ENCODE measurements at places on chromosomes 12 and 14. TPM values are rescaled to one million over a fixed set of nuclear protein-coding genes. Genes with fewer than 3 reads are reported as not detected.

GRCh38 chr12:105142259-105142658, 34.7 kb downstream of the WASHC4 start:
- DNase-seq, result no peak

- peak; percentile 2 for DNase-seq
These were observed 27.6 kb downstream of the CACNA2D4 start for GRCh38 chr12:1890810-1891209.

GRCh38 chr12:132079200-132079599, 64.9 kb downstream of the DDX51 start:
- no peak for DNase-seq

GRCh38 chr12:128510511-128510910, 243.5 kb downstream of the TMEM132C start:
- DNase-seq, result no peak

- no peak for DNase-seq
These were observed 26.9 kb downstream of the DDX47 start for GRCh38 chr12:12839873-12840579.

DNA sequence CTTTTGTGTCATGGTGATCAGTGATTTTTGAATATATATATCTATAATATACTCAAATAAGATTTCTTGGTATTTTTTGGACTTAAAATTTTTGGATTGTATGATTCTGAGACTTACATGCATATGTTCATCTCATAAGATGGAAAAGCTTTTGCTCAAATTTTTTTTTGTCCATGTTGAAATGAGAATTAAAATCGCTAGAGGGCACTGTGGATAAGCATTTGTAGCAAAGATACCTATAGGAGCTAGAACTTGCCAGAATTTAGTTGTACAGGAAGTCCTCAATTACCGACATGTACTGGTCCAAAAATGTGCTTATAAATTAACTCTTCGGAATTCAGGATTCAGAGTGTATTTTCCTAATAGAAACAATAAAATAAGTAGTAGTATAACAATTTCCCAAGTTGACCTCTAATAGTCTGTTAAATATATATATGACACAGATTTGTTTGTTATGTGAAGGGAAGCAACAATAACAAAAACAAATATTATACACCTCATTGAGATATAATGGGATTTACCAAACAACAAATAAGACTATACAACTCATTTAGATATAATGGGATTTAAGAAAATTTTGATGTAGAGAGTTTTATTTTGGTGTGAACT, 179.6 kb downstream of the TMEM117 start:
- DNase-seq, result no peak

GRCh38 chr14:91342206-91342760, 75.3 kb downstream of the CCDC88C start:
- DNase-seq, result no peak

- DNase-seq, result no peak
These were observed 124.4 kb downstream of the SLC25A21 start for GRCh38 chr14:37047996-37048395.

DNA sequence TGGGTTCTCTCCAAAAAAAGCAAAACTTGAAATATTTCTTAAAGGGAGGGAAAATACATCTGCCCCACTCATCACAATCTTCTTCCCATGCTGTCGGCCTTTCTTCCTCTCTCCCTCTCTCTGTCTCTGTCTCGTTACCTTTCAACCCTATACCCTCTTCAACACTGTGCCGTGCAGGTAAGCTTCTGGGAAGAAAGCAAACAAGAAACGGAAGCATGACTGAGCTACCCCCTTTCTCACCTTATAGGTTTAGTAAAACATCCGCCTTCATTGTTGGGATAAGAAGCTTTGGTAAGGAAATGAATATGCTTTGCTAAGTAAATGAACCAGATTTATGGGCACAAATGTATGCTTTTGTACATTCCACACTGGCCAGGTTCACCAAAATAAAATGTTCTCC, 63.0 kb downstream of the TMEM30B start:
- no peak for DNase-seq

- peak; percentile 75 for DNase-seq
These were observed 39.5 kb downstream of the GALNT16 start for GRCh38 chr14:69299286-69300035.

DNA sequence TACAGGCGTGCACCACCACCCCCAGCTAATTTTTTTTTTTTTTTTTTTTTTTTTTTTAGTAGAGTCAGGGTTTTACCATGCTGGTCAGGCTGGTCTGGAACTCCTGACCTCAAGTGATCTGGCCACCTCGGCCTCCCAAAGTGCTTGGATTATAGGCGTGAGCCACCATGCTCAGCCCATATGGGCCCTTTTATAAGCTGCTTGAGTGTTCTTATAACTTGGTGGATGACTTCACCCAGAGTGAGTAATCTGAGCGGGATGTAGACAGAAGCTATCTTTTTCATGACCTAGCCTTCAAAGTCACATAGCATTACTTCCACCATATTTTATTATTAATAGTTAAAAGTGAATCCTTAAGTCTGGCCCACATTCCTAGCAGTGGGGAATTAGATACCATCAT, 16.4 kb downstream of the BBOF1 start:
- DNase-seq, result no peak

GRCh38 chr14:98994561-98994960, 277.4 kb downstream of the BCL11B start:
- DNase-seq, result no peak

DNA sequence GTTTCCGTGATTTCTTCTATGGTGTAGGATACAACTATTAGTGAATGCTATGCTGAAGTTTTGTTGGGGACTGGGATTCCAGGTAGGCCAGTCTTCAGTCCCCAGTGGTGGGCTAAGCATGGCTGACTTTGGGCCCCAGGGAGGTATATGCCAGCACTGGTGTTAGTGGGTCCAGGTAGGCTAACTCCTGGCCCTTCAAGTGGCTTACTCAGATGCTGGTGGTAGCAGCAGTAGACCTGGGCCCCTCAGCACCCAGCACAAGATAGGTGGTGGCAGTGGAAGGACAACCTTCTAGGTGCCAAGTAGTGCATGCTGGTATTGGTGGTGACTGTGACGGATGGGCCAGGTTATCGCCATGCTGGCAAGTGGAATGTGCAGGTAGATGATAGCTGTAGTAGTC, 955.1 kb downstream of the TMTC2 start:
- DNase-seq, result no peak

The LMNTD1 gene
- not detected for total RNA-seq

The POMT2 gene
- total RNA-seq, result 17.7 TPM

The TAS2R8 gene
- not detected for total RNA-seq

The OVCH1 gene
- not detected for total RNA-seq

The FAIM2 gene
- total RNA-seq, result not detected

The UNC79 gene
- 2.0 TPM for total RNA-seq

The ASPG gene
- 2.9 TPM for total RNA-seq

The INHBC gene
- not detected for total RNA-seq

The CABP1 gene
- total RNA-seq, result 6.0 TPM

The KRT7 gene
- total RNA-seq, result 0.80 TPM

Measured in H7 (cell line).